ENCODE measurements at places on chromosomes 7 and 10.

- DNase-seq: no peak
Measured at GRCh38 chr7:2722591-2722990, 34.6 kb downstream of the AMZ1 start.

DNA sequence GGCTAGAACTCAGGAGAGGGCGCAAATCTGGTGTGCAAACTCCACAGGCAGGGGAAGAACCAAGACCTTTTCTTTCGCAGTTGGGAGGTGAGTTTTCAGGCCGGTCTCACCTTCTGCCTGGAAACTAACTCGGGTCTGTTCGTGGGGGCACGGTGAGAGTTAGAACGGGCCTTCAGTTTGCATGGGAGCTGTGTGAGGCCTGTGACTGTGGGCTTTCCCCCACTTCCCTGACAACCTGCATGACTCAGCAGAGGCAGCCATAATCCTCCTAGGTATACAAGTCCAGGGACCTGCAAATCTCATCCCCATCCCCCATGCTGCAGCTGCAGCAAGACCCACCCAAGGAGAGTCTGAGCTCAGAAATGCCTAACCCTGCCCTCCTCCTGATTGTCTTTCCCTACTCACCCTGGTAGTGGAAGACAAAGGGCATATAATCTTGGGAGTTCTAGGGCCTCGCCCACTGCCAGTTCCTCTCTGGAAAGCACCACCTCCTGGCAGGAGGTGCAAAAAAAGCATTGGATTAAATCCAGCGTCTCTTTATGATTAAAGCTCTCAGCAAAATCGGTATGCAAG lies 194.9 kb upstream of the ETV1 start:
- DNase-seq: no peak

- DNase-seq: no peak
Measured at GRCh38 chr10:99370993-99371392, 41.8 kb downstream of the CNNM1 start.

DNA sequence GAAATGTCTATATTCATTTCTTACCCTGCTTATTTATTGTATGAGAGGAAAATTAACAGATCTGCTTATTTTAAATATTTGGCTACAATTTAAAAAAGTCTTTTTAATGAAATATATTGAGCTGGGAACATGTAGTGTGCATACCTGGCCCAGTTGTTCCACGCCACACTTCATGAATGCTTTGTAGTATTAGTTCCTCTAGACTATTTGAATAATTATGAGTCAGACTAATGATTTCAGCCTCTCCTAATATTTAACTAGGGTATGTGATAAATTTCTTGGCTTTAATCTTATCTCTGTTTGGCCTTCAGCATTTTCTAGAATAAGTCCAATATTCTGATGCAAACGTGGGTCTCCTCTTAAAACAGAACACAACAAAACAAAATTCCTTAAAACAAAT lies 226.6 kb downstream of the CREB5 start:
- DNase-seq: no peak

DNA sequence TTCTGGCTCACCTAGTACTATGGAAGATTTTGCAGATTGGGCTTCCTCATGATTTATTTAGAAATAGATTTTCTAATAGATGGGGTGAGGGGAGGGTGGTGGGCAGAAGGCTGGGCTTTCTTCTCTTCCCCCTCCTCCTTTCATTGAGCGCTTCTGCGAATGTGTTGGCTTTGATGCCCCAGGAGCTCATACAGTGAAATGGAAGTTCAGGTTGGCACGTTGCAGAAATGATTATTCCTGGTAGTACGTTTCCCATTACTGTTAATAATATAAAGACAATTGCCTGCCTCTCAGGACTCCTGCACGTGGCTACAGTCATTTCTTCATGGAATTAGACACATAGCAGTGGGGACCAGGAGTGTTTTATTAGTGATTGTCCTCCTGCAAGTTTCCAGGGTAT lies 39.8 kb downstream of the TCF7L2 start:
- DNase-seq: no peak

- no peak for DNase-seq
Measured at GRCh38 chr7:136023134-136023869, 46.1 kb upstream of the MTPN start.

DNA sequence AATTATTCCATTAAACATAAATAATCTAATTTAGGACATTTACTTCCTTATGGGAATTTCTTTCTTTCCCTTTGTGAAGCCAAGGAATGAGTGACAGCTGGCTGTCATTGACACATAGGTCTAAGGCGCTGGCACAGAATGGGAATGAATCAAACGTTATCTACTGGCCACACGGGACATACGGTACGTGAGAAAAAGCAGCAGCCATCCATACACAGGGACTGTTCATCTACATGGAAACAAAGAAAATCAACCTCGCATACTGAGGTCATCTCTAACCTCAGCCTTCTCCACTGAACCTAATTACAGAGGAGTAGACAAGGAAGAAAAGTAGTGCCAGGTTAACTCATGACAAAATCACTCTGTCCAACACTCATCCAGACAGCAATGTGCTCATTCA lies 126.3 kb upstream of the PTN start:
- DNase-seq: no peak

- DNase-seq: no peak
Measured at GRCh38 chr10:71657604-71658466, 61.7 kb downstream of the C10orf105 start.

- no peak for DNase-seq
Measured at GRCh38 chr7:4048336-4048735, 633.8 kb upstream of the FOXK1 start.

GRCh38 chr7:27196287-27196767 lies 3.6 kb downstream of the HOXA13 start:
- DNase-seq: peak; percentile 79

GRCh38 chr7:52120912-52121311 lies 804.3 kb upstream of the COBL start:
- no peak for DNase-seq

DNA sequence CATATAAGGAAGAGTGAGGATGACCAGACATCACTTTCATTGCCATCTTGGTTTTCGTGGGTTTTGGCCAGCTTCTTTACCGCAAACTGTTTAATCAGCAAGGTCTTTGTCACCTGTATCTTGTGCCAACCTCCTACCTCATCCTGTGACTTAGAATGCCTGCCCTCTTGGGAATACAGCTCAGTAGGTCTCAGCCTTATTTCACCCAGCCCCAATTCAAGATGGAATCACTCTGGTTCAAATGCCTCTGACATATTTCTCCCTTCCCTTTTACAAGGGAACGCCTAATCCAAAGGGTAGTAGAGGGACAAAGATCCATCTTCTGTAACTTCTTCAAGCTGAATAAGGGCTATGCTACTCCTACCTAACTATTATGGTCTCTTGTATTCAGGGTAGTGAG lies 4.7 kb upstream of the ERCC6 start:
- no peak for DNase-seq

DNA sequence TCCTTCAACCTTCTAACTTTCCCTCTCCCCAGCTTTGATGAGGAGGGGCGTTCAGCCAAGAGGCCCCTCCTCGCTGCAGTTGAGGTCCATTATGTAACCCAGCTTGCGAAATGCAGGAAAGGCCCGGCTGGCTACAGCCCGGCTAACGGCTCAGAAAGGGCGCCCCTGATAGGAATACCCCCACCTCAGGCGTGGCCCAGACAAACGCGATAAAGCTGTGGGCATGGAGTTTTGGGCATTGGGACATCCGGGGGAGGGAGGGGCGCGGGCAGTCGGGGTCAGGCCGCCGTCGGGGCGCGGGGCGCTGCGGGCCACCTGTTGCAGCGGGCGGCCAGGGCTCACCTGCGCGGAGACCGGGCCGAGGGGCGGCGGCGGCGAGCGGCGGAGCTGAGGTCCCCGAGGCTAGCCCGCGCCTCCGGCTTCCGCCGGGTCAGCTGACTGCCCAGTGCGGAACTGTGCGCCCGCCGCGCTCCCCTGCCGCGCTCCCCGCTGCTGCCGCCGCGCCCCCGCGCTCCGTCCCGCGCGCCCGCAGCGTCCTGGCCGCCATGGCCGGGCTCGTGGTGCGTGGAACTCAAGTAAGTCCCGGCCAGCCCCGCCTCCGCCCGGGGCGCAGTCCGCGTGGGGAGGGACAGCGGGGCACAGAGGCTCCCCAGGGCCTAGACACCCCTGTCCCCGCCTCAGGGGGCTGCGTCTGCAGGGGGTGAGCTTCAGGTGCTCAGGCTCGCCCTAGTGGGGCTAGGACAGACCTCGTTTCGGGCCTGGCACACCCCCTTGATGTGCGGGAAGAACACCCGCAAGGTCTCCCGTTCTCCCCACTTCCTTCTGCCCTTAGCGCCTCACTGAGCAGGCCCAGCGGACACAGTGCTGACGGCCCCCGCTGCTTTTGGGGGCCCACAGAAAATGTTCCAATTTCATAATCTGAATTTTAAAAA lies at the start of gene LRMDA:
Gene LRMDA, plus strand, starts transcription at position 445 of the 932 bp plus-strand sequence.
- no peak for DNase-seq

- DNase-seq: no peak
Measured at GRCh38 chr10:13969118-13969791, 361.5 kb downstream of the FRMD4A start.

GRCh38 chr10:91271886-91272285 lies 51.4 kb downstream of the PCGF5 start:
- no peak for DNase-seq

DNA sequence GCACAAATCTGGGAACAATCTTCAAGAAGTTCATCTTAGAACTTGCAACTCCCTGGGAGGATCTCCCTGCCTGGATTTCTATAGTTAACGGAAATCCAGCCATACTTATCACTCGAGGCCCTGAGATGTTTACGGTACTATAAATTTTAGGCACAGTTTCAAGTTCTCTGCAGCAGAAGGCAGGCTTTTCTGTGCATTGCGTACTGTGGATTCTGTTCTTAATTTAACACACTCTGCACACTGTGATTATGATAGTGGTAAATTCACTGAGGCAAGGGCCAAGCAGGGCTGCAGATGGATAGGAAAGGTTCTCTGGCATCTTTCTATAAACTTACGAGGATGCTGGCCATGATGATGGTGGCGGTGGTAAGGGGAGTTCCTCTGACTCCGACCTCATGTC lies 10.6 kb downstream of the INHBA start:
- no peak for DNase-seq

- DNase-seq: no peak
Measured at GRCh38 chr10:107546284-107546683, 381.8 kb upstream of the SORCS1 start.

GRCh38 chr7:100705753-100706671 lies at the start of gene POP7:
Gene POP7, plus strand, starts transcription at chr7:100706121. Its CDS starts 710 bp downstream, at chr7:100706831.
- peak; percentile 98 for DNase-seq

- no peak for DNase-seq
Measured at GRCh38 chr10:117718986-117719920, 176.7 kb downstream of the EMX2 start.

GRCh38 chr7:25066253-25066652 lies 58.8 kb downstream of the CYCS start:
- DNase-seq: no peak

Measured in stimulated activated CD4-positive, alpha-beta T cell treated with anti-CD3 and anti-CD28 coated beads, Interleukin-15, amount 100 ng/mL, for 1 hour (primary cell).